ENCODE measurements at places on chromosomes 2 and 18.

- DNase-seq: no peak
Measured at GRCh38 chr2:159275111-159275510, 11.4 kb downstream of the WDSUB1 start.

DNA sequence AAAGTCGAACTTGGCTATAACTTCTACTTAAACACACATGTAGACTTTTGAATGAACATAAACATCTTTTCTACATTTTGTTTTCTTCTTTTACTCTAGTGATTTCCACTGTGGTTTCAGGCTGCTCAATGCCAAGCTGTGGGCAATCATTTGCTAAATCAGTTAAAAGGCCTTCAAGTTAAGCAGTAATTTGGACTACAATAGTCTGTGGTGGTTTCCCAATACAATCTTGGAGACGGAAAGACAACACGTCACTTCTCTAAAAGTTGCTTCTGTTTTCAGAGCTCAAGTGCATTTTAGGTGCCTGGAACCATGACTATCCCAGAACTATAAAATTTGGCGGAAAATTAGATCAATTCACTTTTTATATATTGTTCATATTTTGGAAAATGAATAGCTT is 69.4 kb downstream of the TXNL1 start:
- DNase-seq: no peak

DNA sequence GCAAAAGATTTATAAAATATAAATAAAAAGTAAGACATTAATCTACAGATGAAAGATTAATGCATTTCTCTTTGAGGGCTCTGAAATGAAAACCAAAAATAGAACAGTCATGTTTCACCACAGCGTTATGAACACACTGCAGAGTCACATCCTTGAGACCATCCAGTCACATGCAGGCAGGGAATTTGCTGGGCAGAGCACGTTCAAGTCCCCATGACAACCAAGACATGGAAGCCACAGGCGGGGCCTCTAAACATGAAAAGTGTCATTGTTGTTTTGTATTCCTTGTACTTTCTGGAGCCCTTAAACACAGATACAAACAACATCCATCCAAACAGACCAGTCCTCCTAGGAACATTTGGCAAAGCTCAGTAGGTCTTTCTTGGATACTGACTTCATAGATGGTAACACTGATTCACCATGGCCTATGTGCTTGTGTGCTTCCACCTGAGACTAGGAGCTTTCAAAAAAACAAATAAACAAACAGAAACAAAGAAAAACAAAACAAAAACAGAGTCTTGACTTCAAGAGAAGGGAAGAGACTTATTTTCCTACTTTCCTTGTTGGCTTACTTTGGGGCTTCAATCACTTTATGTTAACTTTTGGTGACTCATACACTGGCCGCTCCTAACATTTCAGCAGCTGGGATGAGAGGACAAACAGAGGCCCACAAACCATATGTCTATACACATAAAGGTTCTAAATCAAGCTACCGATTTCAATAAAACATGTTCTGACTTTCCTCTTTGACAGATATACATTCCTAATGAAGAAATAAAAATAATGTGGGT is 99.5 kb upstream of the CCDC85A start:
- no peak for DNase-seq

- DNase-seq: peak; percentile 54
Measured at GRCh38 chr2:239149501-239149900, 251.3 kb downstream of the HDAC4 start.

GRCh38 chr2:183068561-183068960 is 10.0 kb upstream of the DUSP19 start:
- no peak for DNase-seq
